Fibroblast of skin of scalp (primary cell): ENCODE measurements at places on chromosomes 7 and 10.
A peak's percentile ranks its signal among the peaks of the same experiment; 100 is the strongest.

GRCh38 chr10:96720422-96721206, at the start of gene PIK3AP1:
Gene PIK3AP1 (minus strand): TSS chr10:96720514. CDS start chr10:96720394, 120 bp downstream.
- DNase-seq, result no peak

- peak; percentile 69 for DNase-seq
Observed at GRCh38 chr10:58704671-58705141, 192.0 kb downstream of the BICC1 start.

DNA sequence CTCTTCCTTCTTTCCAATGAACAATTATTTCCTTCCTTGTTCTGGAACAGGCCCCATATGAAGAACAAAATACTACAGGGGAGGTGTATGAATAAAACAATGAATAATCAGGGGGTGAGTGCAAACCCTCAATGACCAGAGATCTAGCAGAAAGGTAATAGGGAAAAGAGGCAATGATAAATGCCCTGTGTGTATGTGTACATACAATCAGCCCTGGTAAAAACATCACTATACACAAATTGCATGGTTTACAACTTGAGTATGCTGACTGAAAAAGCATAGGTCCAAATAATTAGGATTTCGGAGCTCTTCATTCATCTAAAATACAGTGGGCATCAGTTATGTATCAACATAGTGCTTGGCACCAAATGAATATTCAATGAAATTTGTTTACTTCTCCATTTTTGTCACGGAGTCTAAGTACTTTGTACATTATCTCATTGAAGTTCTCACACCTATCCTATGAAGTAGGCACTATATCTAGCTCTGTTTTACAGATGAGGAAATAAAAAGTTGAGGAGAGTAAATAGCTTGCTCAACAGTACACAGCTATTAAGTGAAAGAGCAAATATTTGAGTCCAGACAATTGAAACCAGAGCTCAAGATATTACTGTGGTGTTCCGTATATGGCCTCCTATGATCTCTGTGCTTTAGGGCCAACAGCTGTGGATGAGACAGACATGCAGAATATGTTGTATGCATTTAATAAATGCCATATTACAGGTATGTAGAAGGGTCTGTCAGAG, 1065.4 kb downstream of the SORCS3 start:
- DNase-seq, result no peak

DNA sequence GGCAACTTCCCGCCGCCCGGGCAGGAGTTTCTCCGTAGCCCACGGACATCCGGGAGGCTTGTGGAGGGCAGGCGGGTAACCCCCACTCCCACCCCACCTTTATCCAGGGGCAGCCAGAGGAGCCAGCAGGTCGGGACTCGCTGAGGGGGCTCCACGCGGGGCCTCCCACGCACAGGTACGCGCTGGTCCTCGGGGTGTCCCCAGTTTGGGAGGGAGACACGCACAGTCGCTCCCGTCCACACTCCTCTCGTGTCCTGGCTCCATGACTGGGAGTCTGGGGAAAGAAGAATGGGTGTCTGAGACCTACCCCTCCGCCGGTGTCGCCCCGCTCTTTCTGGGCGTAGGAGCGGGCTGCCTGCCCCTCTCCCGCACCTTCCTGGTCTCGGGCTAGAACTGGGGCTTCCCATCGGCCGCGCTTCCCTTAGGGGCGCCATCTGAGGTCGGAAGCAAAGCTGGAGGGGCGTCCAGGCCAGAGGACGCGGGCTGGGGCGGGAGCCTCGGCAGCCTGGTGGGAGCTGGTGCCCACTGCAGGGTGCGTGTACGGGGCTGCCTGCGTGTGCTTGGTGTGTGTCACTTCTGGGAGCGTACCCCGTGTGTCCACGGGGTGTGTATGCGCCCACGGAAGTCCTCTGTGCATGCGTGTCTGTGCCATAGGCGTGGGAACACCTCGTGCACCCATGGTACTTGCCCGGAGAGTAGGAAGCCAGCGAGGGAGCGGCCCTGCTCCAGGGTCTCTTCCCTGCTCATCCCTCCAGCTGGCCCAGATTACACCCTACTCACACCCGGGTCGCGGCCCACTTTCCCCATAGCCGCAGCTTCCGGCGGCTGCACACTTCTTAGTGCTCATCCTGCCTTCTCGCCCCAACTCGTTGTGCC, 73.0 kb upstream of the LEP start:
- DNase-seq, result no peak

GRCh38 chr10:23314835-23315239, 29.8 kb downstream of the C10orf67 start:
- peak; percentile 83 for DNase-seq

DNA sequence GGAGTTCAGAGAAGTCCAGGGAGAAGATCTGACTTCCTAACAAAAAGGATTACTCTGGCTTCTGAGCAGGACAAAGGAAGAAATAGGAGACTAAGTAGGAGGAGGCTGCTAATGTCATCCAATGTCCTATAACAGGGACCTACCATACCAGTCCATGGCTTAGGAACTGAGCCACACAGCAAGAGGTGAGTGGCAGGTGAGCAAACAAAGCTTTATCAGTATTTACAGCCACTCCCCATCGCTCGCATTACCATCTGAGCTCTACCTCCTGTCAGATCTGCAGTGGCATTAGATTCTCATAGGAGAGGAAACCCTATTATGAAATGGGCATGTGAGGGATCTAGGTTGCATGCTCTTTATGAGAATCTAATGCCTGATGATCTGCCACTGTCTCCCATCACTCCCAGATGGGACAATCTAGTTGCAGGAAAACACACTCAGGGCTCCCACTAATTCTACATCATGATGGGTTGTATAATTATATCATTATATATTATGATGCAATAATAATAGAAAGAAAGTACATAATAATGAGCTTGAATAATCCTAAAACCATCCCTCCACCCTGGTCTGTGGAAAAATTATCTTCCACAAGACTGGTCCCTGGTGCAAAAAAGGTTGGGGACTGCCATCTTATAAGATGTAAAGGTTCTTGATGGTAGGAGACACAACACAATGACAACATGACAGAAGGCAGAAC, 487.4 kb downstream of the PLXDC2 start:
- DNase-seq, result no peak

DNA sequence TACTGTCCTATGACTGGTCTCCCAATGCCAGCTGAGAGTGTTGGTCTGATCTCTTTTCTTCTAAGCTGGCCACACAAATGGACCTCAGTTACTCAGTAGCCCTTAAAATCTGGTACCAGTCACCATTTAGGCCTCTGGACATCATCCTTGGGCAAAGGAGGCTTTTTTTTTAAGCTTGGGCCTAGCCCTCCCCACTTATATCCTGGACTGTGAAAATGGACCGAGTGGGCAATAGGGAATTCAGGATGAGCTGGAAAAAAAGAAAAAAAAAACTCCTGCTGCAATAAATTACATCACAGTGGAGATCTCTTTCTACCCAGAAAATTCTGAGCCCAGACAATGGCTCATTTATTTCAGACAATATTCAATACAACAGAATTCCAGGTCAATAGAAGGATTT, 68.4 kb downstream of the PARP12 start:
- no peak for DNase-seq

GRCh38 chr7:82244947-82245517, 198.5 kb downstream of the CACNA2D1 start:
- DNase-seq, result no peak

DNA sequence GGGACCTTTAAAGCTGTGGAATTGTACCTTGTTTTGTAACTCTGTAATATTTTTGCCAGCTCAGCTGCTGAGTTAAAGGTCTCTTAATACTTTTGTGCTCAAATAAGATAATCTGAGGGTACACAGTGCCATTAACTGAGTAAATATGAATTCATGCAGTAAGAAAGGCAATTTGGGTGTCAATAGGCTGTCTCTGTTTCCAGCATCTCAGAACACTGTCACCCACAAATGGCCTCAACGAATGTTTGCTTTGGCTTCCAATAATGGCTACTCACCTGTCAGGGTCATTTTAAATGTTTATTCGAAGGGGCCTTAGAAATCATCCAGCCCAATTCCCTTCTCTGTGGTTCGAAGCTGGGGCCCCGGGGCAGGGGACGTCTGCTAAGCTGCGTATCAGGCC, 225.4 kb downstream of the ZMYND11 start:
- DNase-seq, result no peak

- DNase-seq, result no peak
Observed at GRCh38 chr7:25664593-25664992, 436.3 kb upstream of the NPVF start.

DNA sequence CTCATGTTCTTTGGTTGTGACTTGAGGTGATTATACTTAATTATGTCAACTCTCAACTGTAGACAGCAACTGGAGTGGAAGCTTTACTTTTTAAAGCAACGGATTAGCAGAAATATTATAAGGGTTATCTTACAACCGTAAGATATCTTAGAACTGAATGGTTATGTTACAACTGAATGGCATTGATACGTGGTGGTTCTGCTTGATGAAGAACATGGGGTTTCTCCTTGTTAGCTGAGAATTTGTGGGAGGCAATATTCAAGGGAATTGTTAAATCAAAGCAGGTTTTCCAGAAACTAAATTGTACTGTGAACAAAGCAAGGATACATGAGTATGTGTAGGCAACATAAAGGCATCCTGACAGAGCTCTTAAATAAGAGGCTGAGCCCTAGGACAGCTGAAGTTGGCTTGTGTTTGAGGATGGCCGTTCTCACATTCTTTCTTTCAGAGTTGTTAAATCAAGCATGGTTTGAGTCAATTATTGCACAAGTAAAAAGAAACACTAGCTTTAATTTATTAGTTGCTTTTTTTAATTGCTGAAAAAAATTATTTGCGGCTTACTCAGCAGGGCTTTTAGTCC, 350.0 kb downstream of the PLXDC2 start:
- DNase-seq, result no peak

DNA sequence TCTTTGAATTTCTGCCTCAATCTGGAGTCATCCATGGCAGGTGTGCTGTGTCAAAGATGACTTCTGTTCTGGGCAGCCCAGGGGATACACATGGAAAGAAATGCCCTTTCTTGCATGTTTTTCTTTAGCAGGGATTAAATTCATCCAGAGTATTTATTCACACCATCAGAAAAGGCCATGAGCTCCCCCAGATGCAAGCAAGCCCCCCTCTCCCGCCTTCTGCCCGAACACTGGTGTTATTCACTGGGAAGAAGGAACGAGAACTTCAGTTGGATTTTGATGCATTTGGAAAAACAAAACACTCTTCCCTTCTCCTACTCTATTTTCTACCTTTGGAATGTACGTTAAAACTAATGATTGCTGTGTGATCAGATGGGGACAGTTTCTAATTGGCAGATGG, 1.4 kb downstream of the PLPP4 start:
- no peak for DNase-seq

DNA sequence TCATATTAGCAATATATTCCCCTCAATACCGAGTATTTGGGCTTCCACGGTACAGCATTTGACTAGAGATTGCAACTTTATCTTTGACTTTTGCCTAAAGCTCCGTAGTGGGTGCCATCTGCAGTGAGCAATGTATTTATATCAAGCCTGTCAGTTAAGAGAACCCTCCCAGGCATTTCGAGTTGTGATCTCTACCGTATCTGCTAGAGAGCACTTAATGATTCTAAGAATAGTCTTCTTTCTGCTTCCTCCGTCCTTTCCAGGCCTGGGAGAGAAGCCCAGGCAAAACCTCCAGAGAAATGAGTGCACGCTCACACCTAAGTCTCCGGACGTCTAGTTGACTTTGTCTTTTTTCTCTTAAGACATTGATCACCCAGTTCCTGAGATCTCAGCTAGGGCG, 210.6 kb downstream of the KLF6 start:
- DNase-seq, result no peak

- no peak for DNase-seq
Observed at GRCh38 chr10:35783305-35783838, 141.3 kb upstream of the FZD8 start.

DNA sequence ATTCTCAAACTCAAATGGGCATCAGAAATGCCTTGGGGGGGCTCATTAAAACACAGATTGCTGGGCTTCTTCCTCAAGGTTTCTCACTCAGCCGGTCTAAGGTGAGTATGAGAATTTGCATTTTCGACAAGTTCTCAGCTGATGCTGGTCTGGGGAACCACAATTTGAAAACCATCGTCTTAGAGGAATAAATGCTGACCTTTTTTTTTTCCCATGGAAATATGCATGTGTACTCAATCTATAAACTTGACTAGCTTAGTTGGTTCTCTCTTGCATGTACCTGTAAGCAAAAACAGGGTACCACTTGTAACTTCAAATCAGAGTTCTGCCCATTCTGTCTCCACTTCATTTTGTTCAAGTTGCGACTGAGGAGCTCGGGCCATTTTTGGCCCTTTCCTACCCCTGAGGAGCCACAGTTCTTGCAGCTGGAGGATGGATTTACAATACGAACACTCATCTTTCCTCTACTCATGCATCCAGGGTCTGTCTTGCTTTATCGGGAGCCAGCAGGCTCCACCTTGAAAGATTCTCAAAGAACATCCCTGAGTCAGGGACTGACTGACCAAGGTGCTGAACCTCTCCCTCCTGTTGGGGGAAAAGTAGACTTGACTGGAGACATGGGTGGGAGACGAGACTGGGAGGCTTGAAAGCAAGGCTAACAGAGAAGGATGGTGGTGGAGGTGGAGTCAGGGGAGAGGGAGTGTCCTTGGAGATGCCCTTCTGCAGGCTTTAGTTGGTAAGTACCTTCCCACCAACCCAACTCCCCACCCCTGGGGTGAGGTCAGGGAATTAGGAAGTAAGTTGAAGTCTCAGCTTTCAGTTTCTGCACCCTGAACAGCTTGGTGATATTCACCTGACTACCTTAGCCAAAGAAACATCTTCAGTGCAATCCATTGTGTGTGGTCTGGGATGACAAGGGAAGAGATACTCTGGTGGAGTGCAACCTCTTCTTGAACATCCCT, 3.7 kb upstream of the MAPK8 start:
- no peak for DNase-seq

DNA sequence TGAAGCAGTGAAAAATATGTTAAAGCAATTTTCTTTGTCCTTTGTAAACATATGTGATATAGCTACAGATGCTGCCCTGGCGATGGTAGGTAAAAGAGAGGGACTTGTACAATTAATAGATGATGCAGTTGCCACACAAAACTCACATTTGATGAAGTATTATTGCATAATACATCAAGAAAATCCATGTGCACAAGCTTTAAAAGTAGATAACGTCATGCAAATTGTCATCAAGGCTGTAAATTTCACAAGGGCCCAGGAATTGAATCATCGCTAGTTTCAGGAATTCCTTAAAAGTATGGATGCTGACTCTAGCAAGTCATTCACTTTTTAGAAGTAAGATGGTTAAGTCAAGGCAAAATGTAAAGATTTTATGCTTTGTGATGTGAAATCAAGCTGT, 10.0 kb downstream of the CYP3A5 start:
- no peak for DNase-seq

GRCh38 chr7:80521809-80522208, 9.9 kb upstream of the GNAT3 start:
- DNase-seq, result no peak

DNA sequence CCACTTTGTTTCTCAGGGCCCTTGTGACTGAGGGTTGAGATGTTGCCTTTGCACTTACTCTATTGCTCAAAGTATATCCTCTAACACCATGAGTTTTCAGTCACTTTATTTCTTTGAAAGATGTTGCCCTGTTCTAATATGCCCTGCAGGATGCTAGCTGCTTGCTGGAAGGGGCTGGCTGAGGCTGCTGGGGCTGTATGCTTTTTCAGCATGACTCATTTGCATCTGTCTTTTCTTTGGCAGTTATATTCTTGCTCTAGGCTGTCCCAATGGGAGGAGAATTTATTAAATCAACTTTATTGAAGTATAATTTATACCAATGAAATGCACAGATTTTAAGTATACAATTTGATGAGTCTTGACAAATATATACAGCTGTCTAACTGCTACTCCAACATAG, 157.7 kb downstream of the PLPP4 start:
- no peak for DNase-seq
